NCI-H510A treated with DMSO at 0.1 percent for 48 hours (cell line): ENCODE measurements at places on chromosomes 5 and 9.
A peak's percentile ranks its signal among the peaks of the same experiment; 100 is the strongest.

GRCh38 chr5:54390539-54391031, 64.9 kb upstream of the HSPB3 start:
- no peak for DNase-seq

GRCh38 chr9:111063332-111063731, 25.1 kb upstream of the LPAR1 start:
- no peak for DNase-seq

DNA sequence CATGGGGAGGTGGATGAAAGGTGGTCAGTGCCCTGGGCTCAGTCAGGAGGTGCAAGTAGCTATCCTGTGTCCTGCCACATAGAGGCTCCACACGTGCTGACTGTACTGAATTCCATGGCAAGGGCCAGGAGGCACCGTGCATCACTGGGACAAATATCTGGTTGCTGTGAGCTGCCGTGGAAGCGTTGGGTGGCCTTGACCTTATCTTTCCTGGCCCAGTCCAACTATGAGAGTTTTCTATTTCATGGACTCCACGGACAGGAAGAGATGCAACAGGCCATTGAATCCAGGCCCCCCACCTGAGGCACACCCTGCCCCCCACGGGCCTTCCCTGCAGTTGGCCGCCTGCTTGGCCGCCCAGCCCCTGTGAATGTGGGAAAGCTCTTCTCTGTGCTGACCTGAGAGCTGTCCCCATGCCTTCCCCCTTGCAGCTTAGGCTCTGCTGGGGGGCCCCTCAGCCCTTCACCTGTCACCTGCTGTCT, 1.7 kb downstream of the GRHPR start:
- no peak for DNase-seq

DNA sequence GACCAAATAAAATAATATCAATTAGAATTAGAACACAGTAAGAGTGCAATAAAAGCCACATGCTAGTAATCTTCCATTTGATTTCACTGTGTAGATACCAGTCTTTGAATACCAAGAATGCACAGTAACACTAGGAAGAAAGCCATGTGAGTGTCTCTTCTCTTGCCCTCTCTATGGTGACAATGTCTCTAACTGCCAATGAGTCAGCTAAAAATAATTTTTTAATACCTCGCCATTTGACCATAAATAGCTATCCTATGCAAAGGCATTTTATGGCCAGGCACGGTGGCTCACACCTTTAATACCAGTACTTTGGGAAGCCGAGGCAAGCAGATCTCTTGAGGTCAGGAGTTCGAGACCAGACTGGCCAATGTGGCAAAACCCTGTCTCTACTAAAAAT, 30.6 kb downstream of the EDIL3 start:
- no peak for DNase-seq

DNA sequence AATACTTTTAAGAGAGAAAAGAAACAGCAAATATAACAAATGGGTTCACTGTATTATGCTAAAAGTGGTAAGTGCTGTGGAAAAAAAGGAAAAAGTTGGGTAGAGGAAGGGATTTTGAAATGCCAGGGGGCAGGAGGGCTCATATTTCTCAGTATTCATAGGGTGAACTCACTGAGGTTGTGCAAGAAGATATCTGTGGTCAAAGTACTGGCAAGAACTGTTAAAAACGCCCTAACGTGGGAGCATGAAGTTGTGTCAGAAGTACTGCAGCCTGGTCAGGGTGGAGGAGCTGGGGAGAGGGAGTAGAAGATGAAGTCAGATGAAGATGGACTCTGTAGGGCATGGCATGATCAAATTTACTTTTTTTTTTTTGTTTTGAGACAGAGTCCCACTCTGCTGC, 31.2 kb upstream of the SLC28A3 start:
- DNase-seq, result no peak

DNA sequence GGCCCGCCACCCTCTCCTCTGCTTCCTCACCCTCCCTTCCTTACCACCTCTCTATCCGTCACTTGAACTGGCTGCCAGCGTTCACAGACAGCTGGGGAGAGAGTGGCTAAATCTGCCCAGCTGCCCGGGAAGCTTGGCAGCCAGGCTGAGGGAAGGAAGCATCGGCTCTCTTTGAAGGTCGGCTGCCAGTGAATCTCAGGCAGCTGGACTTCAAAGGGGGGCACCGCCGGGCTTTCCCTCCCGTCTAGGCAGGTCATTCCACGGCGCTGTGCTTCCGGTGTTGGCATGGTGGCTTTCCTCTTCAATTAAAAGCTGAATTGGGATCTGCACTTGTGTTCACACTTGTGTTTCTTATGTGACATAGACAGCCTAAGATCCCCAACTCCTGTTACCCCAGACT, 174.0 kb downstream of the GDNF start:
- DNase-seq, result peak; percentile 94

GRCh38 chr5:176532795-176533194, 4.4 kb downstream of the RNF44 start:
- no peak for DNase-seq

DNA sequence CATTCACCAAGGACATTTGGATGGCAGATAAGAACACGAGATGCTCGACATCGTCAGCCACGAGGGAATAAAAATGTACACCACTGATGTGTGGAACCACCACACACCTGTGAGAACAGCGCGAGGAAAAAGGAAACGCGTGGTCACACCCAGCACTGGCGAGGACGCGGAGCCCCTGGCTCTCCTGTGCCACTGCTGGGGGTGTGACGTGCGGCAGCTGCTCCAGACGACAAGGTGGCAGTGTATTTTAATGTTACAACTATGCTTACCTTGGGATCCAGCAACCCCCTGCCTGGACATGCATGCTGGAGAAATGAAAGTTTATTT, 13.6 kb upstream of the CEP72 start:
- no peak for DNase-seq

DNA sequence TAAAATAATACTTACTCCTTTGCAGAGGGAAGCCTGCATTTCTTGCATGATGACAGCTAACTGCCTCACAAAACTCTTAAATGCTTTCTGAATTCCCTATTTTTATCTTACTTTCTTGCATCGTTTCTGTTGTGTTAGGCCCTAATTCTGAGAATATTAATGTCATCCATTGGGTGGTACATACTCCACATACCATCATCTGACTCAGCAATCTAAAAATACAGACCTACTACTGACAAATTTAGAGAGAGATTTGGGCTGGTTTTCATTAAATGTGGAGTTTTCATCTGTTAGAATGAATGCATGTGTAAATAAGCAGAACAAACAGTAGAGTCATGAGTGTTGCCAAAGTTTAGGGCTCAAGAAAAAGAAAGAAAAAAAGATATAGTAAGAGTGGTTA, 26.5 kb upstream of the KCNN2 start:
- no peak for DNase-seq

DNA sequence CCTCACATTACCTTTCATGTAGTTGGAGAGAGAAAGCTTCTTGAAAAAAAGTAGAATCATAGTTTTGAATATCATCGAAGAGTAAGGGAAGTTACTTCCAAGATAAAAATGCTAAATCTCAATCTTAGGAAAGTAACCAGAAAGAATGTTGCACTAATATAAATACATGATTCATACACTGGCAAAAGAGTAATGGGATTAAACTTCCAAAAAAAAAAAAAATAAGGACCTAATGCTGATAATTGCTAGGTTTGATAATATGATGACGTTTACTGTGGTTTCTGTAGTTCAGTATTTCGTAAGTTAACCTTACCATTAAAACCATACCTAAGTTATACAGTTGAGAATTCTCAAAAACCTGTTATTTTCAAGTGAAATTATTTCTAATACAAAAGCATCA, 573.8 kb upstream of the CDH9 start:
- DNase-seq, result no peak

DNA sequence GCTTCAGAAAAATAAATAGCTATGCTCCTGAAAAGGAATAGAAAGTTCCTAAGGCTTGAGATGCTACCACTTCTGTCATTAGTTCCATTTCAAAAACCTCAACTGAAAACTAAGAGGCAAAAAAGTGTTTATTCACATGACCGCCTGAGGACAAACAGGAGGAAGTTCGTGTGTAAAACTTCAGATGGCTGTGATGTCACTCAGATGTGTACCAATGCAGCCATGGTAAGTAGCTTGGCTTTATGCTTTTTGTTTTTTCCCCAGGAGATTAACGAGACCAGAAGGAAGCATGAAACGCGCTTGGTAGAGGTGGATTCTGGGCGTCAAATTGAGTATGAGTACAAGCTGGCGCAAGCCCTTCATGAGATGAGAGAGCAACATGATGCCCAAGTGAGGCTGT, 33.0 kb downstream of the LMNB1 start:
- DNase-seq, result no peak

GRCh38 chr9:136140966-136141365, 22.3 kb upstream of the TMEM250 start:
- DNase-seq, result peak; percentile 92

DNA sequence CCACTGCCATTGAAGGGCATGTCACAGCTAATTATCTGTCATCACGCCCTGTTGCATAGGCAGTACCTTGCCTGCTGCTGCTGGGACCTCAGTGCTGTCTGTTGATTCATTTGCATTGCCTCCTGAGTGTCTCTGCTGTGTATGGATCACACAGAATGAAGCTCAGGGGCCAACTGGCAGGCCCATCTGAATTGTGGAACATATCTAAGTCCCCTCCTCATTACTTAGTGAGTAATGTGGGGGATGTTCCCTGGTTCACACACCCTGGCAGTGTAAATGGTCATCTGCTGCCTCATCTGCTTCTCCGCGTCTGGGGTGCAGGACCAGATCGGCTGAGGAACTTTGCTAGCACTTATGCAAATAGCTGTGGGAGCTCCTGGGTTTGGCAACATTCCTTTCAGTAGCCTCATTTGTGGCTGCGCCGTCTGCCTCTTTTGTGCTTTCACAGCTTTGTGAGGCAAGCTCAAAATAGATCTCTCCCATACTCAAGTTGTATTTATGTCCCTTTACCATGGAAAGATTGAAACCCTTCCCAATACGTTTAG, 25.4 kb downstream of the TYRP1 start:
- DNase-seq, result no peak

- no peak for DNase-seq
Observed at GRCh38 chr9:90103771-90104170, 499.0 kb downstream of the GADD45G start.

DNA sequence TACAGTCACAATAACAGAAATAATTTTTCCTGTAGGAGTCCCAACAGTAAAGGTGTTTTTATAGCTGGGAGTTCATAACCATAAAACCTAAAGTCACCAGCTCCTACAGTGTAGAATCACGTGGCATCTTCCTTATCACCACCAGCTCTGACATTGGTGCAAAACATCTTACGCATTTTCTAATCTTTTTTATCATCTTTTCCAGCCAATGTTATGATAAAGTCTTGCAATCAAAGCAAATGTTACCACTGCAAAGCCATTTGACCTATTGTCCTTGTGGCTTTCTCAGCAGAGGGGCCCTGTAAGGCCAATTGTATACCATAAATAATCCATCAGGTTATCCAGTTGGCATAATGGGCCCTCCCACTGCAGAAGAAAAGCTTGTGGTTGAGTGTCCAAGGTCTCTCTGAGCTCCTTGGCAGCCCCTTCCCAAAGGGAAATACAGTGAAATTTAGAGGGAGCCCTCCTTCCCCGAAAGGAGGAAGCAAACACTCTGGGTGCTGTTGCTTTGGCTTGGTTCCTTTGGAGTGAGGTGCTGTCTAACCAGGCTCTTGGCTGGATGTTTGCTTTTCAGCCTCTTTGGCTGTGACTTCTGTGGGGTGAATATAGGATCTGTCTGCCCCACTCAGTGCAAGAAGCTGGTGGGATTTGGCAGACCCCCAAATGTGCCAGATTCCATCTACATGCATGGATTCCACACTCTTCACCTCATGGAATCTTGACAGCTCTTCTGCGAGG, 29.3 kb upstream of the CPEB4 start:
- DNase-seq, result no peak

- no peak for DNase-seq
Observed at GRCh38 chr9:37949576-37949975, 45.6 kb upstream of the SLC25A51 start.

DNA sequence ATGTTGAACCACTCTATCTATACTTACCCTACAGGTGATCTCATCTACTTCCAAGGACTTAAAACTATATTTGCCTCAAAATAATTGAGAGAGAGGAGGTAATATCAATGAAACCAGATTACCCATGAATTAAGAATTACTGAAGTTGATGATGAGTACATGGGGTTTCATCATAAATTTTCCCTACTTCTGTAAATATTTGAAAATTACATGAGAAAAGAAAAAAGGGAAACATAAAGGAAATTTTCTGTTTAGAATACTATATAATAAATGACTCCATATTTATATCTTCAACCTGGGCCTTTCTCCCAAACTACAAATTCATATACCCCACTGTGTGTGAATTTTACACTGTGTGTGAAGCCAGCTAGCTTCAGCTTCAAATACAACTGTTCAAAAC, 2.6 kb downstream of the TSTD2 start:
- DNase-seq, result no peak

DNA sequence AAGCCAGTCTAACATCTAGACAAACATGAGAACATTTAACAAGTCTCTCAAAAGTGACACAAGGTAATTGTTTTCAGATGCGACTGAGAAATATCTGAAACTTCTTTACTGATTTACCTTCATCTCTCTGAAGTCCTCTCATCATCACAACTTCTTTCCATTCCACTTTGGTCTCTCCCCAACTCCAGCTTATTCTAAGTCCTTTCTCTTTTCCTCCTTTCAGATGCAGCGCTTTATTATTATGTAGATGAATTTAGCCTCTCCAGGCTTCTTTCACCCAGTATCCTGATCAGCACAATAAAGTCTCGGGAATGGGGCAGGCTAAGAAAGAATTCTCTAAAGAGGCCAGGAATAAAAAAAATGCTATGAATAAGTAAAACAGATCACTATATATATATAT, 128.0 kb downstream of the KCTD16 start:
- DNase-seq, result no peak

DNA sequence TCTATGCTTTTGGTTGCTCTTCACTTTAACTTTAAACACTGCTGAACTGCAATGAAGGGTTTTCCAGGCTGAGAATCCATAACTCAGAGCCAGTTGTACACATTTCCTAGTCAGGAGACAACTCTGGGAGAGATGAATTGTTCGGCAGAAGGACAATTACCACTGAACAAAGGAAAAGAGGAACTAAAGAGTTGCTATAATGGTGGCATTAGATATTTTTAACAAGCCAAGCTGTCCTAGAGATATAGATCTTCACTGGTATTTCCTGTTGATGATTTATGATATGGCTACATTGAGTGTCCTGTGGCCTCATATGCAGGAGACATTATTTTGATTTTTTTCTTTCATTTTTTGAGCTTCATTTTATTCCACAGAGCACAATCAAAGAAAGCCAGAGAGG, 219.1 kb upstream of the PCSK5 start:
- no peak for DNase-seq

- DNase-seq, result peak; percentile 53
Observed at GRCh38 chr9:127132921-127133647, 10.6 kb upstream of the ANGPTL2 start.
